T-helper 17 cell (primary cell): ENCODE measurements at places on chromosomes 3 and 15. TPM values are rescaled to one million over a fixed set of nuclear protein-coding genes. Genes with fewer than 3 reads are reported as not detected.

- DNase-seq: no peak
Observed at GRCh38 chr3:64623125-64623524, 64.7 kb downstream of the ADAMTS9 start.

DNA sequence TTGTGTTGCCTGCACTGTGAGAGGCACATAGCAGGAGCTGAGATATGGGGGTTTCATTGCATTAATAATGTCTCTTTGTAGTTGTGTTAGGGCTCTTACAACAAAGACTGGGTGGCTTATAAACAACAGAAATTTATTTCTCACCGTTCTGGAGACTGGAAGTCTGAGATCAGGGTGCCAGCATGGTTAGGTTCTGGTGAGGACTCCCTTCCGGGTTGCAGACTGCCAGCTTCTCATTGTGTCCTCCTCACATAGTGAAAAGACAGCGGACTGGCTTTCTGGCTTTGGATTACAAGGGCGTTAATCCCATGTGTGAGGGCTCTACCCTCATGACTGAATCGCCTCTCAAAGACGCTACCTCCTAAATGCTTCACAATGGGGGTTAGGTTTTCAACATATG is 20.6 kb downstream of the TMEM108 start:
- no peak for DNase-seq

GRCh38 chr15:63765338-63765737 is 68.4 kb downstream of the HERC1 start:
- DNase-seq: no peak

- DNase-seq: no peak
Observed at GRCh38 chr3:128867200-128868125, 12.0 kb upstream of the ACAD9 start.

GRCh38 chr3:6657591-6657990 is 203.3 kb upstream of the GRM7 start:
- no peak for DNase-seq

DNA sequence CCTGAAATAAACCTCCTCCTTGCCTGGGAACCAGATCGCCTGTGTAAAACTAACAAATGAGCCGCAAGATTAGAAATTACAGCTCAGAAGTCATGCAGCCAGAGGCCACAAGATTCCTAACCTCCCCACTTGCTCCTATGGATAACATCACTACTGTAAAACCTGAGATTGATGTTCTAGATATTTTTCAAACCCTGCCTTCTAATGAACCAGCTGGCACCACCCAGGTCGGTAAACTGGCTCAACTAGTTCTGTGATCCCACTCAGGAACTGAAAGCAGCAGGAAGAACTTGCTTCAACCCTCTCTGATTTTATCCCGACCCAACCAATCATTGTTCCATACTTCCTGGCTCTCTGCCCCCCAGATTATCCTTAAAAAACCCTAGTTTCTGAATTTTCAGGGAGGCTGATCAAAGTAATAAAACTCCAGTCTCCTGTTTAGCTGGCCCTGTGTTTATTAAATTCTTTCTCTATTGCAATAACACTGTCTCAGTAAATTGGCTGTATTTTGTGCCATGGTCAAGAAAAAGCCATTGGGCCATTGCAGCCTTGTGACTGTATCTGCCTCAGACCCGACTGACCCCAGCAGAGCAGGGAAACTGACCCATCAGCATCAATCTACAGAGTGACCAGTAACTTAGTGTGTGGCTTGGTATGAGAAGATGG is 98.9 kb downstream of the RPLP1 start:
- DNase-seq: no peak

GRCh38 chr3:25478211-25478757 is 50.2 kb downstream of the RARB start:
- DNase-seq: no peak

- no peak for DNase-seq
Observed at GRCh38 chr3:24936574-24936973, 441.9 kb upstream of the THRB start.

DNA sequence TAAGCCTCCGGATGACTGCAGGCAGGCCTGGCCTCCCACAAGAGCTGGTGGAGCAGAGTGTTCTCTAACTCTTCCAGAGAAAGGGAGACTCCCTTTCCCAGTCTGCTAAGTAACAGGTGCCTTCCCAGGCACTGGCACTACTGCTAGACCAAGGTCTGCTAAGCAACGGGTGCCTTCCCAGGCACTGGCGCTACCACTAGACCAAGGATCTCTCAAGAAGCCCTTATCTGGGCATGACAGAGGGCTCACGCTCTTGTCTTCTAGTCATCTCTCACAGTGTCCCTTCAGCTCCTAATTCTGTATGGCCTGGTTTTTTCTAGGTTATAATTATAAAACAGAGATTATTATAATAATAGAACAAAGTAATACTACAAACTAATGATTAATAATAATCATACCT is 27.8 kb downstream of the MYL3 start:
- DNase-seq: no peak

GRCh38 chr3:49352281-49352680 is 5.9 kb downstream of the GPX1 start:
- DNase-seq: no peak

GRCh38 chr3:27279123-27279522 is 90.1 kb downstream of the NEK10 start:
- no peak for DNase-seq

DNA sequence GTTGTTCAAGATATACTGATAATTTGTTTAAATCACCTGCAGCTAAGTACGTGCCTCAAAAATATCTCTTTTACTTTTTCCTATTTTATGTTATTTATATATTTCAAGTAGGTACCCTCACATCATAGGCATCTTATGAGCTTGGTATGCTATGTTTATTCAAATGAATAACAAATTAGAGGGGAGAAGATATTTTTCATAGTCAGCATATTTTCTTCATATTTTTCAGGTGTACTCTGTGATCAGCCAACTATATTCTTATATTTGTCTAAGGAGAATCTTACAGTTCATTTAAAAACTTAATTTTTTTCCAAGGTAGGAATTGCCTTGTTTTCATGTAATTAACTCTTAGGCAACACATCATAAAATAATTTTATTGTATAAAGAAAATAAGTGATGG is 421.1 kb upstream of the GRM7 start:
- DNase-seq: no peak

DNA sequence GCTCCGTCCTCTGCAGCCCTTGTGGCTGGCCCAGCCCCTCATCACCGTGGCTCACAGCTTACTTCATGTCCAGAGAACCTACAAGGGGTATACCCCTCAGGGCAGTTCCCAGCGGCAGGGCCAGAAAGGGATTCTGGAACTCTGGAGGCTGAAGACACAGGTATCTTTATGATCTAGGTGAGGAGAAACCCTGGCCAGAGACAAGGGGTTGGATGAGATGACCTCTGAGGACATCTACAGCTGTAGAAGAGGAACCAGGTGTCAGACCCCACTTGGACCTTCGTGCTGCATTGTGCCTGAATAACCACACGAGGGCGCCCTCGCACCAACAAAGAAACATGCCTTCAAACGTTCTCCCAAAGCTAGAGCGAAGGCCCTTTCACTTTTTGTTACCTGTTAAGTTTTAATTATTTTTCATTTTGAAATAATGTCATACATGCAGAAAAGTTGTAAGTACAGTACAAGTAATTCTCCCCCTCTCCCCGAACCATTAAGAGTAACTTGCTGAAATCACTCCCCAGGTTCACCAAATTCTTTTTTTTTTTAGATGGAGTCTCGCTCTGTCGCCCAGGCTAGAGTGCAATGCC is 118.7 kb upstream of the SMAD3 start:
- peak; percentile 44 for DNase-seq

DNA sequence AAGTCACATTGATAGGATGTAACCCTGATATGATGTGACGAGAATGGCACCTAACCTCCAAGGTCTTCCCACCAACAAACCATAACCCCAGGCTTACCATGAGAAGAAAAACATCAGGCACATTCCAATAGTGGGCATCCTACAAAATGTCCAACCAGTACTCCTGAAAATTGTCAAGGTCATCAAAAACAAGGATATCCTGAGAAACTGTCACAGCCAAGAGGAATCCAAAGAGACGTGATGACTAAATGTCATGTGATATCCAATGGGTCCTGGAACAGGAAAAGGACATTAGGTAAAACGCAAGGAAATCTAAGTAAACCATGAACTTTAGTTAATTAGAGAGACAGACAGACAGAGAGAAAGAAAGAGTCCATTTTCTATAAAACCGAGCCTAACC is 2.3 kb upstream of the CYP1A2 start:
- DNase-seq: no peak

DNA sequence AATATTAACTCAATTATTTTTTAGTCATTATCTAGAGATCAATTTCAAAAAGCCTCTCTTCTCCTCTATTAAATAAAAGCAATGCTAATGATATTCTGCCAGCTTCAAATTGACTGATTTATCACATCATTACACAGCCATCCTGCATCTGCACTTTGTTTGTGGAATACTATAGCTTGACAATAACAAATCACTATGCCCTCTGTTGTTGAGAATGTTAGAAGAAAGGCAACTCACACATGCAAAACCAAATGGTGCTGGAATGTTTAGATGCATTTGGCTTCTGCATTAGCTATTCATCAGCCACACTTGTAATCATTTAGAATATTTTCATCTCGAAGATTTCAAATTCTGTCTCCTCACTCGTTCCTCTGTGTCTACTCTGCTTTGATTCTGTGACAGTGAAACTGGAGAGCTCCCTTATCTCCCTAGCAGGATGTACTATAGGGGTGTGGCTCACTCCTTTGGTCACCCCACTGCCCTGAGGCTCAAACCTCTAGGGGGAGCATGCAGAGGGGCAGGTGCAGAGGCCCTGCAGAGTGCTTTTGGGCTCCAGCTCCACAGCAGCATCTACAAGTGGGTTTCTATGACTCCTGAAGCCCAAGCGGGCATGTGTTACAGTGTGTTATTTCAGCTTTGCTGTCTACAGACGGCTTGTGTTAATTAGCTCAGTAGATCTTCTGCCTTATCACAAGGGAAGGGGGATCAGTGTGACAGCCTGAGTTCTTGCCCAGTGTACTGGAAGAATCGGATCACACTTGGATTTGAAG is 454.1 kb upstream of the BCHE start:
- no peak for DNase-seq

- DNase-seq: no peak
Observed at GRCh38 chr3:194043516-194043915, 92.4 kb upstream of the HES1 start.

DNA sequence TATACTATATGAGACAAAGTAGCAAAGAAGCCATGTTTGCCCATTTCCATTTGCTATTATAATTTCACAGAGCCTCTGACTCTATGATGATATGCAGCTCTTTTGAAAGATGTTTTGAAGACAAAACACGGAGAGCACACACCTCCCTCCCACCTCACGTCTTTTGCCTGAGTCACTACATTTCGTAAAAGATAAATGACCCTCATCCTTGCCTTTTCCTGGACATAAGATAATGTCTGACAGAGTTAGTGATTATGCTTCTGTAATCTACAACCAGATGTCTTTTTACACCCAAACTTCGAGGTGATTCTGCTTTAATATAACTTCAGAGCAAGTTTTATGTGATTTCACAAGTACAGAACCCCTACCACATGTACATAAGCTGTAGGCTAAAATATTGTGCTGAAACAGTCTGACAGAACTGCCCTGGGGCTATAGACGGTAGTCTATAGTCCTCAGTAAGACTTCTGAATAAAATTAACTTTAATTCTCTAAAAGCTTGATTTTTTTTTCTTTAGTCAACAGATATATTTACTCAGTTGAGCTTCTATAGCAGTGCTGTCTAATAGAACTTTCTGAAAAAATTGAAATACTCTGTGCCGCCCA is 99.9 kb downstream of the CD200R1L start:
- no peak for DNase-seq

GRCh38 chr3:190117981-190118380 is 2.7 kb downstream of the P3H2 start:
- DNase-seq: no peak

DNA sequence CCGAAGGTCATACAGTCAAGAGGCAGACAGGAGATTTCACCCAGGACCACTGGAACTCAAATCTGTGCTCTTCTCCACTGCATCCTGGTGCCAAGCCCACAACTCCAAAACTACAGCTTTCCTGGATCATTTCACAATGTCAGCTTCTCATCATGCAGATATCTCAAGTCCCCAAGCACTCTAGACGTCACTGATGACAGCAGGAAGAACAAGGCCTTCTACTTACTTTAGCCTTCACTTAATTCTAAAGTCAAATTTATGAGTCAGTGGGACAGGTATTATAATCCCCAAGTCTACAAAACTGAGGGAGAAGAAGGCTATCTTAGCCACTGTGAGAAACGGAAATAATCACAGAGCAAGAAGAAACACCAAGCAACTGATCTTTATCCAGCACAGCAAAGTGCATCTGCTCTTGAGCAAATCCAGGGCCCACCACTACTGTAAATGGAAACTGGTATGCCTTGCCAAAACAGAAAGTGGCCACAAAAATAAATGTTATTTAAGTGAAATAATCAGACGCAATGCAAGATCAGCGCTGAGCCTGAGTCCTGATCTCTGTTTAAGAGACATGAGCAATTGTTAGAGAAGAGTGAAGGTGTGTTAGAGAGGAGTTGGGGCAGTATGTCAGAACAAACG is 928 bp downstream of the RAD18 start:
- DNase-seq: no peak

DNA sequence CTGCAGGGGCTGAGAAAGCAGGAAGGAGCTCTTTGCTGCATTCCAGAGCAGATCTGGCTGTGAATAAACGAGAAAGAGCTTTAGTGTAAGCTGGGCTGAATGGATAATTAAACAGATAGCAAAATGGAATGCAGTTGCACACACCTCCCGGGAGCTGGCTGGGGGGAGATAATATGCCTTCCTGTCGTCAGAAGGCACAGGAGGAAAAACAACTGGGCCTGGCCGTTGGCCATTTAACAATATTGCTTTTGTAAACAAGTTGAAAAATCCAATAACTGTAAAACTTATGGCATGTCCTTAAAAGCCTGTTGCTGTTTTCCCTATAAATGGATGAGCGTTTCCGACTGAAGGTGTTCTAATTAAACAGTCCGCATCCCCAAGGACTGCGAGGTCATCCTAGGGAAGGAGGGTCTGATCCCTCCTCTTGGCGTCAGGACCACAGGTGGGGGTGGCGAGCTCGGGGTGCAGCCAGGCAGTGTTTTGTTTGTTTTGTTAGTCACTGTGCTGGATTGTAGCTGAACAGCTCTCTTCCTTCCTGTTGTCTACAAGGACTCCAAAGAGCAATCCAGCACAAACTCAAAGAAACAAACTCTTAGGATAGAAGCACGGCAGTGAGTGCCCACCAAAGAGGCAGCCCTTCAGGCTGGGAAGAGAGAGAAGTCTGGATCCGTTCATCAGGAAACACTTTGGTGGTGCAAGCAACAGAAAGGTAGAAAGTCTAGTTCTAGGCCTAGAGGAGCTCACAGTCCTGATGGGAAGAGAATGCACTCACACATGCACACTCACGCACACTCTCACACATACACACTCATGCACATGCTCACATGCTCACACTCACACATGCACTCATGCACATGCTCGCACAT is 133.4 kb upstream of the SMAD3 start:
- DNase-seq: no peak

COL7A1 gene
- total RNA-seq: 0.73 TPM

COPS2 gene
- 95.8 TPM for total RNA-seq

MOBP gene
- total RNA-seq: not detected

TIMP4 gene
- total RNA-seq: not detected

GALNT15 gene
- not detected for total RNA-seq

CACNA2D2 gene
- total RNA-seq: 3.5 TPM

SH3GL3 gene
- total RNA-seq: 0.34 TPM

OIP5 gene
- 1.2 TPM for total RNA-seq

ITIH3 gene
- not detected for total RNA-seq

ADCY5 gene
- not detected for total RNA-seq

PPM1L gene
- 14.6 TPM for total RNA-seq

ANKRD63 gene
- 0.42 TPM for total RNA-seq

DUOX1 gene
- total RNA-seq: not detected

SEMA7A gene
- 2.2 TPM for total RNA-seq
